ENCODE measurements at places on chromosomes 13 and 19.

GRCh38 chr19:35417278-35417677, 30.8 kb upstream of the FFAR2 start:
- DNase-seq, result no peak
- H3K4me3 ChIP-seq, result no peak overlapping the region
- H3K4me1 ChIP-seq, result no peaks in the 10 kb centered on the region
- H3K36me3 ChIP-seq, result no peaks in the 10 kb centered on the region
- no peak overlapping the region for H3K27ac ChIP-seq

- peaks cover 13% of the 10 kb centered on the region for H3K4me1 ChIP-seq
- peak overlapping the region; percentile 5 for H3K27ac ChIP-seq
- peaks cover 1% of the 10 kb centered on the region for H3K27me3 ChIP-seq
- no peak overlapping the region for H3K4me3 ChIP-seq
- DNase-seq, result peak; percentile 65
Measured at GRCh38 chr13:44052780-44053184, 173.1 kb downstream of the LACC1 start.

DNA sequence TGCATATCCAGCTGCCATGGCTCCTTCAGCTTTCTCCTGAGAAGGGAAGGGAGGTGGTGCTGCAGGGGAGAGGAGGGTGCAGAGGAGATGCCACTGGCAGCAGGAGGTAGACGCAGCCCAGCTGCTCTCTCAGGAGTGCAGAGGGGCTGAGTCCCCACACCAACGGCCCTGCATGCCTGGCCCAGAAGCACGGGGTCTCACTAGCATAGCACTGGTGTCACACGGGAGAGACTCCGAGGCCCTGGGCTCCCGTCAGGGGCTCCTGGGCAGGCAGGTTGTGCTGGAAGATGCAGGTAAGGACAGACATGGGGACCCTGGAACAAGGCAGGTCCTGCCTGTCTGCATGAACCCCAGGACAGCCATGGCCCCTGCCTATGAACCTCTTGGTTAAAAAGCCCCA, 80.1 kb downstream of the C1QTNF9 start:
- H3K27ac ChIP-seq, result no peak overlapping the region
- no peaks in the 10 kb centered on the region for H3K36me3 ChIP-seq
- H3K4me1 ChIP-seq, result no peaks in the 10 kb centered on the region
- no peak overlapping the region for H3K4me3 ChIP-seq
- DNase-seq, result no peak
- H3K27me3 ChIP-seq, result peaks cover 8% of the 10 kb centered on the region

GRCh38 chr13:97493456-97493855, 59.5 kb downstream of the RAP2A start:
- H3K4me3 ChIP-seq, result no peak overlapping the region
- H3K27ac ChIP-seq, result no peak overlapping the region
- DNase-seq, result no peak
- H3K36me3 ChIP-seq, result no peaks in the 10 kb centered on the region

DNA sequence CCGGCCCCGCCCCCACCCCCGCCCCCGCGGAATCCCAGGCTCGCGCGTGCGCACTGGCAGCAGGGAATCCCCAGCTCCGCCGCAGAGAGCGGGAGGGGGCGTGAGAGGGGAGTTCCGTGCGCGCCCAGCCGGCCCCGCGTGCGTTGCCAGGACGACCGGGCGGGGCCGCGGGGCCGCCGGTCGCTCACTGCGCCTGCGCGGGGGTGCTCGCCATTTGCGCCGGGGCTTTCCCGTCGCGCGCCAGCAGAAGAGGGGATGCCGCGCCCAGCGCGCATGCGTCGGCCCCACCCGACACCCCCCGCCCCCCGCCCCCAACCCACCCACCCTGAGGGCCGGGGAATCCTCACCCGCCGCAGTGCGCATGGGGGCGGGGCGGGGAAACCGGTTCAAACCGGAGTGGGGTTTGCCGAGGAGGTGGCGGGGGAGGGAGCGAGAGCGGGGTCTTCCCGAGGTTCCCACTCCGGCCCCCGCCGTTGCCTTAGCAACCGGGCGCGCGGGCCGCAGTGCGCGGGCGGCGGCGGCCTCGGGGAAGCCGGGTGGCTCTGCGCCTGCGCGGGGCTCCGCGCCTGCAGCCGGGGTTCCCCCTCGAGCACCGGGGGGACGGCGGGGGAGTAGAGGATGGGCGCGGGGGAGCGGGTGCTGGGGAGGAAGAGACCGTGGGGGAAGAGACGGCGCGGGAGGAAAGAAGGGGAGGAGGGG, 15.1 kb downstream of the CCDC124 start:
- peak overlapping the region; percentile 56 for H3K4me3 ChIP-seq
- no peak overlapping the region for H3K27ac ChIP-seq
- H3K36me3 ChIP-seq, result no peaks in the 10 kb centered on the region
- DNase-seq, result peak; percentile 87
- peaks cover 5% of the 10 kb centered on the region for H3K4me1 ChIP-seq

GRCh38 chr19:51564791-51565190, 6.3 kb upstream of the ZNF175 start:
- H3K27ac ChIP-seq, result no peak overlapping the region
- no peaks in the 10 kb centered on the region for H3K36me3 ChIP-seq
- DNase-seq, result no peak
- no peaks in the 10 kb centered on the region for H3K4me1 ChIP-seq

DNA sequence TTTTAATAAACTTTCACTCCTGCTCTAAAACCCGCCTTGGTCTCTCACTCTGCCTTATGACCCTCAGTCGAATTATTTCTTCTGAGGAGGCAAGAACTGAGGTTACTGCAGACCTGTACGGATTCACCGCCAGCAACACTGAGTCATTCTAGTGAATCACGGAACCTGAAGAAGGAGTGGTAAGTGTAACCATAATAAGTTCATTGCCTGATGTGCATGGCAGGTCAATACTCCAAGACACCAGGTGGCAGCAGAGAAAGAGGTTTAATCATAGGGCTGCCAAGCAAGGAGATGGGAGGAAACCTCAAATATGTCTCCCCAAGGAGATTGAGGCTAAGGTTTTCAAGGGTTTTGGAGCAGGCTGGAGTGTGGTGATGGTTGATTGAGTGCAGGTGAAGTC, 204.3 kb upstream of the IPO5 start:
- H3K4me3 ChIP-seq, result no peak overlapping the region
- no peaks in the 10 kb centered on the region for H3K27me3 ChIP-seq
- no peaks in the 10 kb centered on the region for H3K4me1 ChIP-seq
- no peak overlapping the region for H3K27ac ChIP-seq

GRCh38 chr13:99022941-99023340, 45.1 kb upstream of the DOCK9 start:
- H3K4me1 ChIP-seq, result peaks cover 2% of the 10 kb centered on the region
- DNase-seq, result no peak
- H3K27me3 ChIP-seq, result no peaks in the 10 kb centered on the region

DNA sequence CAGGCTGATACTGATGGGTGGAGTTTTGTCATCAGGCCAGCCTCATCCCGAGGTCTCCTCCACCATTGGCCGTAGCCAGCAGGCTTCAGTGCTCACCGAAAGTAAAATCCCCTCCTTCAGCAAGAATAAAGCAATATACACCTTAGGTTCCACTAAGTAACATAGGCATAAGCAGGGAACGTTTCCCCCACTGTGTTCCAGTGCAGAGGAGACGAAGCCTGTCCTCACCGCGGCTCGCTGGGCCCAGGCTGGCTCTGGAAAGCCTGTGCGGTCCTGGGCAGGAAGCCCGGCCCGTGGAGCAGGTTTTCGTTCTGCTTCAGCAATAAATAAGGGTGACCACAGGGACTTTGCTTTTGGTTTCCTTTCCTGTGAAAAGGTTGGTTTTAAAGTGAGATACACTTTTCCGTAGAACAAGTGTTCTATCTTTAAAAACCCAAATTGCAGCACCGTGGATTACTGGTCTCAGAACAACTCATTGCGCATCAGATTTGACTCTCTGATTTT, 16.3 kb upstream of the TEX29 start:
- H3K4me3 ChIP-seq, result no peak overlapping the region
- H3K4me1 ChIP-seq, result no peaks in the 10 kb centered on the region
- no peak for DNase-seq
- no peak overlapping the region for H3K27ac ChIP-seq
- H3K27me3 ChIP-seq, result no peaks in the 10 kb centered on the region

DNA sequence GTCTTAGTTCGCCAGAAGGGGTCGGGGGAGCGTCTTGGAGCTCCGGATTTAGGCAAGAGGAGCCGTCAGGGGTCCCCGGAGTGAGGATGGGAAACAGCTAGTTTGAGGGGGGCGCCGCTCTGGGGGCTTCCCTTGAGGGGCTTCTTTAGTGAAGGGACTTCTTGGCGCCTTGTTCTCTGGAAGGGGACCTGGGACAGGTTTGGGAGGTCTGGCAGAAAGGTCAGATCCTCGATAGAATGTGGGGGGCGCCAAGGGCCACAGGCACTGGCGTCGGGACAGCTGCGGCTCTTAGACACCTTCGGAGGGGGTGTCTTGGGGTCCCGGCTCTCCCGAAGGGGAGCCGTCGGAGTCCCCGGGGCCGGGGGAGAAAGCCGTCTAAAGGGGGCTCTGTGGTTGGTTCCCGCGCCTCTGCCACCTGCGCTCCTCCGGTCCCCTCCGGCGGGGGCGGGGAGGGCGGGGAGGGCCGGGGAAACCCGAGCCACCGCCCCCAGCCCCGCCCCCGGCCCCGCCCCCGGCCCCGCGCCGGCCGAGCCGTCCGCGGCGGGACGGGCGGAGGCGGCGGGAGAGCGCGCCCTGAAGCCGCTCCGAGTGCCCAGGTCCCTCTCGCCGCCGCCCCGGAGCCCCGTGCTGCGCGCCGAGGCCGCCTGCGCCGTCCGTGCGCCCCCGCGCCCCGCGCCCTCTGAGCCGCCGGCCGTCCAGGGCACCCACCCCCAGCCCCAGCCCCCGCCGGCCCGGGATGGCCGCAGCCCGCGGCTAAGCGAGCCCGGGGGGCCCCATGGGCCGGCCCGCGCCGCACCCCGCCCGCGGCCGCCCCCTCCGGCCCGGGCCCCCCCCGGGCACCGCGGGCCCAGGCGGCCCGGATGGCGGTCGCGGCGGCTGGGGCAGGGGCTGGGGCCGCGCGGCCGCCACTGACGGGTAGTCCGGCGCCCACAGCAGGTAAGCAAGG, at the start of gene NRTN:
NRTN (plus strand) TSS at position 552 of the 946 bp plus-strand sequence. CDS start 19,099 bp downstream, outside the sequence.
- H3K36me3 ChIP-seq, result no peaks in the 10 kb centered on the region
- peak within 1 kb of the TSS; percentile 32 for H3K4me3 ChIP-seq
- H3K27ac ChIP-seq, result no peak within 1 kb of the TSS
- peaks cover 27% of the 10 kb centered on the region for H3K27me3 ChIP-seq

DNA sequence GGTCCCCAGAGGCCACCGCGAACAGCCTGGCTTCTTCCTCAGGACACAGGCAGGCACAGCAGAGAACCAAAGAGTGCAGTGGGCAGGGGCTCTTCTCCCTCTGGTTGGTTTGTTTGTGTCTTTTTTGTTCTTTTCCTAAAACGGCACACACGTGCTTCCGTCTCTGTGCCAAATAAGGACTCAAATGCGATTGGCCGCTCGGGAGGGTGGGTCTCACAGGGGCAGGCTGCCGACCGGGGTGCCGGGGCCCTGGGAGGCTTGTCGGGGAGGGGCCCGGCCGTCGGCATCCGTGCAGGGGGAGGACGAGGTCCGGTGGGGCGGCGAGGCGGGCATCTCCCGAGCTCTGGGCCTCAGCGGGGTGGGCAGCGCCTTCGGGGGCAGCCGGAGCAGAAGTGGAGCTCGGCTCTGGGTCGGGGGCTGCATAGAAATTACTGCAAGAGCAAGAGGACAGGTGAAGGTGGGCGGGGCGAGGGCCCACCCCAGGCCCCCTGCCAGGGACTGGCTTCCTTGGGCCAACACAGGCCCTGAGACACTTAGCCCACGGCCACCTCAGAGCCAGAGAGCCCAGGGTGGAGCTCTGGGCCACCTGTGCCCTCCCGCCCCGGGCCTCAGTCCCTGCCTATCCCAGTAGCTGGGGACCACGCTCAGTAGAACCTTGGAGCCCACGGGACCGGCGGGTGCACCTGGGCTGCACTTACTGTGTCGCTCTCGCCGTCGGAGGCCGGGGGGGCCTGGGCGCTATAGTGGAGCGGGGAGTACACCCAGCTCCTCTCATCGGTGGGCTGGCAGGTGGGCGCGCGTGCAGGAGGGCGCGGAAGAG, 6.4 kb upstream of the CACTIN start:
- H3K36me3 ChIP-seq, result peaks cover 28% of the 10 kb centered on the region
- H3K4me3 ChIP-seq, result no peak overlapping the region
- H3K4me1 ChIP-seq, result no peaks in the 10 kb centered on the region
- H3K27me3 ChIP-seq, result no peaks in the 10 kb centered on the region

DNA sequence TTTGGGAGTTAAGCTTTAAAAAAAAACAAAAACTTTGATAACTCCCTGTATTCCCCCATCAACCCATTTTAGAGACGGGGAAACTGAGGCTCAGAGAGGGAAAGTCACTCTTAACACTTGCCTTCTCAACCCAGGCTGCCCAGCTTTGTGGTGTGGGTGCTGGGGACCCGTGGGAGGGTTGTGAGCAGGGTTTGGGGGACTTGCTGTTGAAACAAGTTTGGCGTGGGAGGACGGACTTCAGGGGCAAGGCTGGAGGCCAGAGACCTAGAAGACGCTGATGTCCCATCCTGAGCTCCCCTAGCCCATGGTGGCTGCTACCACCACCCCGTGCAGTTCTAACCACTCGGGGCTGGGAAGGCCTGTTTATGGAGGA, 747 bp upstream of the CACTIN start:
- DNase-seq, result no peak
- no peak overlapping the region for H3K27ac ChIP-seq
- H3K27me3 ChIP-seq, result no peaks in the 10 kb centered on the region
- H3K4me1 ChIP-seq, result peaks cover 6% of the 10 kb centered on the region
- H3K36me3 ChIP-seq, result peaks cover 21% of the 10 kb centered on the region
- peak overlapping the region; percentile 19 for H3K4me3 ChIP-seq

Measured in IMR-90 (cell line).